ENCODE measurements at places on chromosomes 3 and 15.

GRCh38 chr3:185528532-185528931 lies 23.9 kb downstream of the LIPH start:
- no peak for DNase-seq

DNA sequence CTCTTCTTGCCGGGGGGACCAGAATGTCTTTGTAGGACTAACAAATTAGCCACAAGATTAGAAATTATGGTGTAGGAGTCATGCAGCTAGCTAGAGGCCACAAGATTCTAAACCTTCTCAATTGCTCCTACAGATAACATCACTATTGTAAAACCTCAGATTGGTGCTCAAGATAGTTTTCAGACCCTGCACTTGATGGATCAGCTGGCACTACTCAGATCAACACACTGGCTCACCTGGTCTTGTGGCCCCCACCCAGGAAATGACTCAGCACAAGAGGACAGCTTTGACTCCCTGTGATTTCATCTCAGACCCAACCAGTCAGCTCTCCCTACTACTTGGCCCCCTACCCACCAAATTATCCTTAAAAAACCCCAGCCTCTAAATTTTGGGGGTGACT lies 124.1 kb upstream of the RASGRP1 start:
- no peak for DNase-seq

GRCh38 chr3:131505421-131505820 lies 2.6 kb upstream of the MRPL3 start:
- DNase-seq: no peak

DNA sequence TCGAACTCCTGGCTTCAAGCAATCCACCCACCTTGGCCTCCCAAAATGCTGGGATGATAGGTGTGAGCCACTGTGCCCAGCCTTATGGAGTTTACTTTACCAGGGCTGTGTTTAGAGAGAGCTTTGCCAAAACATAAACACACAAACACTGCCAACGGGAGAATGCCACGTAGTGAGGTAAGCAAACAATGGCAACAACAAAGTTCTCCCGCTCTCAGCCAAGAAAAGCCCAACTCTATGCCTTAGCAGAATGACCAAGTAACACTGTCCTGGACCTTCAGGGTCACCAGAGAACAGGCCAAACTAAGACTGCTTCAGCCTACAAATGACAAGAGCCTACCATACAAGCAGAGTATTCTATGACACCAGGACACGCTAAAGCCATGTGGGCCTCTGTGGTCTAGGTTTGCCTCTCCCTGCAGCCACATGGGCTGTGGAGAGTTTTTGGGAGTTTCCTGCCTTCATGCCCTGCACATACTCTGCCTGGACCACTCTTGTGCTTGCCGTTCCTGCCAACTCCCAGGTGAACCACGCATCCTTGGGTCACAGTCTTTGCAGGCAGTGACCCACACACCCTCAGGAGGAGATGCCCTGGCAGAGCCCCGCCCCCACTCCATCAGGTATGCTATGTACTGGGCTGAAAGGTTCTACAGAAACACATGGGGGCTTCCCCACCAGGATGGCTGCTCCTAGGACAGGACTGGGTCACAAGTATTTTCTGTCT lies 21.6 kb upstream of the CNBP start:
- no peak for DNase-seq

DNA sequence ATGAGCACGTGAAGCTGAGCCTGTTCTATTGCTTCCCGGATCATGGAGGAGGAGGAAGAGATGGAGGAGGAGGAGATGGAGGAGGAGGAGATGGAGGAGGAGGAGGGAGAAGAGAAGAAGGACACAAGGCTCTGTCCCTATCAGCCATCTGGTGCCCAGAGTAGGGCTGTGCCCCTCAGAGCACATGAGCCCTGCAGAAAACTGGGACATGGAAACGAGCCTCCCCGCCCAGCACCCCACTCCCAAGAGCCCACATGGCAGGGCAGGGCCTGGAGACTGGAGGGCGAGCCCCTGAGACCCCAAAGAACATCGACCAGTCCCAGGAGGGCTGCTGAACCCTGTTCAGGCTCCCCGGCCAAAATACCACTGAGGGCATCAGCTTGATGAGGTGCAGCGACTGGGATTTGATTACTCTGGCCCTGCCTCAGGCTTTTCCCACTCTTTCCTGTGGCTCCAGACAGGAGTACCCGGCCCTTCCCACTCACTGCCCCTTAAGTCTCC lies 285.6 kb downstream of the UACA start:
- no peak for DNase-seq

DNA sequence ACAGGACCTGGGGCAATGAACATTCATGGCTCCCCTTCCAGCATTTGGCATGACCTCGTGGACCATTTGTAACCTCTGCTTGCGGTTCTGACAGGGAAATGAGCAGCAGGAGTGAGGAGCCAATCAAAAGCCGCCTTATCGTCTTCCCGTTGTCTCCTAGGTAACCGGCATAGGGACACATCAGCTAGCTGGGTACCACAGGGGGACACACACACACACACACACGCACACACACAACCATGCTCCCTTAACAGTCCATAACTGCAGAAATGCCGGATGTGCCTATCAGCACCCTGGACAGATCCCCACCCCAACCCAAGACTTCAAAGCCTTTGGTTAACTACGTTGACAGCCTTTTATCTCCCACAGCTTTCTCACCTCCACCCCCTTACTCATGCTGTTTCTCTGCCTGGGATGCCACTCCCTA lies 53.4 kb upstream of the CCDC174 start:
- DNase-seq: no peak

DNA sequence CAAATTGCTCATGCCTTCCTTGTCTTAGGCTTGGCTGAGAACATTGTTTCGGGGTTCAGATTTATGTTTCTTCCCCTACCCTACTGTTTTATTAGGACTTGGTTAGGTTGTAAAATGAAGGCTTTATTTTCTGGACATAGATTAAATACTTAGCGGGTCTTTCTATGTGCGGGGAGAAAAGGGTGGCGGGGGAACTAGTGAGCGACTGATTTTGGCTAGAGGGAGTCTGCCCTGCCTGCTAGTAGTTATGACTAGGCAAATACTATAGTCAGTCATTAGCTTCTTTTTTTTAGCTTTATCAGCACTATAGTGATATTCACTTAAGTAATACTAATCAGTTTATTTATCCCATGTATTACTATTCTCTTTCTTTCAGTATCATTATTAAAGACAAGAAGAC lies 3.6 kb downstream of the CADM2 start:
- no peak for DNase-seq

DNA sequence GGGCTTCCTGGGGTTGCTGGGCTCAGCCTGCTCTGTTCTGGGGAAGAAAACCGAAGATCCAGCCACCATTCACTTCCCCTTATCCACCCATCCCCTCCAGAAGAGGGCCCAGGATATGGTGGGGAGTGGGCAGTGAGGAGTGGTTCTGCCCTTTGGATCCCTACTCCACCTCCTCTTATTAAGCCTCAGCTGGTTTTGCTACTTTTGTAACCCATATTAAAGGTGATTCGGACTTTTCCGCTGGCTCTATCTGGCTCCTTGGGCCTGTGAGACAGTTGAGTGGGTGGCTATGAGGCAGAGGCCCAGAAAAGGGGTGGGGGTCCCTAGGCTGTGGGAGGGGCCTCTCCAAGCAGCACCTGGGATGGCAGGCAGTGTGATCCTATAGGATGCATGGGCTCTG lies 33.8 kb downstream of the NBEAL2 start:
- DNase-seq: no peak

DNA sequence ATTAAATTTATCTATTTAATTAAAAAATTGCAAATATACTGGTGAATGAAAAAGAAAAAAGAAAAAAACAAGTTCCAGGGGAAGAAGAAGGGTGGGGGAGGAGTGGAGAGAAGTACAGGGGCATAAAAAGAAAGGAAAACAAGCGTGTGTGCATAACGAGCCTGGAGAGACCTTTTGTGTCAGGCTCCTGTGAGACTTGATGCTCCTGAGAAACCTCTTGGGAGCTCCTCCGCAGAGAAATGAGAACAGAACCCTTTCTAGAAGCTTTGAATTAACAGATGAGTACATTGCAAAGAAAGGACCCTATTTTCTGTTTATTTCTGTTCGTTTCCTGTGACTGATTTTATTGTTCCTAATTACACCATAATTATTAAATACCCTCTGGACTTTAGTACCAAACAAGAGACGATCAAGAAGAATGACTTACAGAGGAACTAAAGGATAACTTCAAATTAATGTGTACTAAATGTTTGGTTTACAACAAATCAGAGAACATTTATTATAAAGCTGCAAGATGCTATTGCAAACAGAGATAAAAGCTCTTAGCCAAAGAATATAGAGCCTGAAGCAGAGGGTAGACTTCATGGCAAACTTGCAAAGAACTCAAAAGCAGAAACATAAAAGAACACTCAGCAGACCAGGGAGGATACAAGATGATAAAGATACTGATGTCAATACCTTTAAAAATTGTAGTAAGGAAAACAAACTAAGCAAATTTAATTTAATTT lies 74.7 kb downstream of the DPPA2 start:
- no peak for DNase-seq

- DNase-seq: no peak
These were observed 452 bp upstream of the SV2B start for GRCh38 chr15:91099616-91099994.

GRCh38 chr15:35907511-35907910 lies 361.5 kb upstream of the DPH6 start:
- no peak for DNase-seq

GRCh38 chr3:107032111-107032510 lies 345.1 kb upstream of the CCDC54 start:
- no peak for DNase-seq

GRCh38 chr15:78616506-78616905 lies 4.3 kb downstream of the CHRNA3 start:
- DNase-seq: no peak

DNA sequence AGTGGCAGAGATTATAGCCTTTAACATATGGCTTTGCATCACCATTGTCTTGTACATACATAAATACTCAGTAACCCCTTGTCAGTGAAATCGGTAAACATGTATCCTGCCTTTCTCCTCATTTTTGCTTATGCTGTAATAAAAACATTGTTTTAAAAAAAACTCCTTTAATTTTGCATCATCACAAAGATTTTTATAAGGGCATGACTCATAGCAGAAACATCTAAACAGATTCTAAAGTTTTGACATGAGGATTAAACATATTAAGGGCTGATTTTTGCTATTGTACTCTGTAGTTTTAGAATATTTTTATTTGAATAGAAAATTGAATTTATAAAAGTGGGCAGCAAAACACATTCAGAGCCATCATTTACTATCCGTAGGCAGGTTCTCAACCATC lies 275.9 kb downstream of the ZIC4 start:
- no peak for DNase-seq

DNA sequence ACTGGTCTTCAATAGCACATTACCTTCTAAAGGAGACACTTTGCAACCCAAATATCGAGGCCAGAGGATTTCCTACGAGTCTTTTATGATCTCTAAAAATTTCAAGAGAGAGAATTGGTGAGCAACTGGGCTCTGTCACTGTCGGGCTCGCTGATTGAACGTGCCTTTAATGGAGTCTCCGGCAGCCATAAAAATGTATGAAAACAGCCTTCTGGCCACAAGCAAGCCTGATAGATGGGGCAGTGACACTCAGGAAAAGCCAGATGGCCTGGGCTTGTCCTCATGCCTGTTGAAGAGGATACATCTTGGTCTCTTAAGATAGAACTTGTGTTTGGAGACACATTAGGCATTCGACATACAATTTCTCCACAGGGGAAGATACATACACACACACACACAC lies 419.5 kb upstream of the PROK2 start:
- no peak for DNase-seq

DNA sequence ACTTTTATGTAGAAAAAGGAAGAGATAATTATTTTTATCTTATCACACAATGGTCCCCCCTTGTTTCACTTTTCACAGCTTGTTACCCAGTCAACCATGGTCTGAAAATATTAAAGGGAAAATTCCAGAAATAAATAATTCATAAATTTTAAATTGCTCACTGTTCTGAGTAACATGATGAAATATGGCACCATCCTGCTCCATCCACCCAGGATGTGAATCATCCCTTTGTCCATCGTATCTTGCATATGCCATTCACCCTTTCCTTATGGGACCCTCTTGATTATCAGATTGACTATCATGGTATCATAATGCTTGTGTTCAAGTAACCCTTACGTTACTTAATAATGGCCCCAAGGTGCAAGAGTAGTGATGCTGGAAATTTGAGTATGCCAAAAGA lies 43.7 kb downstream of the ANKRD28 start:
- no peak for DNase-seq

GRCh38 chr3:171881251-171881650 lies 38.1 kb downstream of the TMEM212 start:
- no peak for DNase-seq

- DNase-seq: no peak
These were observed 177.5 kb upstream of the LPP start for GRCh38 chr3:187976365-187976900.

DNA sequence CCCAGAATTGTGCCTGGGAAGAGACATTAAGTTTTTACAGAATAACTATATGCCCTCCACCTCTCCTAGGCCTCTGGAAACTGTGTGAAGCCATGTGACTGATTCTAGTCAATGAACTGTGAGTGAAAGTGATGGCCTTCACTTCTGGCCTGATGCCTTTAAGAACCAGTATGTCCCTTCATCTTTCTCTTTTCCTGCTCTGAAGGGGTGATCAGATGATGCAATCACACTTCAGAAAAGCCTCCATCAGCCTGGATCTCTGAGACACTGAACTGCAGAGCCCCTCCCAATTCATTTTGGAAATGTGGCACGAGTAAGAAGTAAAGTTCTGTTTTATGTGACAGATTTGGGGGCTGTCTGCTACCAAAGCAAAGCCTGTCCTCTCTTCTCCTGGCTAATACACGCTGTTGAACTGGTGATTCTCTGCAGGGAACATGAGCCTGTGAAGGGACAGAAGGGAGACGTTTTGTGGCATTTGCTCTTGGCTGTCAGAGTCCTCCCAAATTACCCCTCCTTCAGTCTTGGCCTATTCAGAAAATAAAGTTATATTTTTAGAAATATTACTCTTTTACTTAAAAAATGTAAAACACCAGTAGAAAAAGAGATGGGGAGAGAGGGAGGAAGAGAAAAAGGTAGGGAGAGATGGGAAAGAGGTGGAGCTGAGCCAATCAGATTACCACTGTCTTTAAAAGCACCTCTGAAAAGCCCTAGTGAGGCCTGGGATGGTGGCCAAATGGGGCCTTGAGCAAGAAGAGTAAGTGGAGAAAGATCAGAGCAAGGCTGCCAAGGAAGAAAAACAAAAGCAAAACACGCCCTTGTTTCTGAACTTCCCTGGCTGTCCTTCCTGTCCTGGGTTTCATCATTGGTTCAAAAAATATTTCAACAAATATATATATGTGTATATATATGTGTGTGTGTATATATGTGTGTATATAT lies 40.9 kb upstream of the RYK start:
- DNase-seq: no peak

DNA sequence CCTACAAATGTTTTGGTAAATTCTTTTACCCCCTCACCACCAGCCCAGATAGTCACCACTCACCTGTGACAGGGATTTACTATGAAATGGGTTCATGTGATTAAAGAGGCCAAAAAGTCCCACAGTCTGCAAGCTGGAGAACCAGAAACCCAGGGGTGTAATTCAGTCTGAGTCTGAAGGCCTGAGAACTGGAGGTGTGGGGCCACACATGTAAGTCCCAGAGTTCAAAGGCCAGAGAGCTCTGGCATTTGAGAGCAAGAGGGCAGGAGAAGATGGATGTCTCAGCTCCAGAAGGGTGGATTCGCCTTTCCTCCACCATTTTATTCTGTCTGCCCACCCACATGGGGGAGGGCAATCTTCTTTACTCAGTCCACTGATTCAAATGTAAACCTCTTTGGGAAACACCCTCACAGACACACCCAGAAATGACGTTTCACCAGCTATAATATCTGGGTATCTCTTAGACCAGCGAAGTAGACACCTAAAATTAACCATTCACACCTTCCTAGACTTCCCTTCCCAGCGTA lies 11.9 kb downstream of the RTP3 start:
- DNase-seq: no peak
